Stimulated activated CD8-positive, alpha-beta memory T cell treated with anti-CD3 and anti-CD28 coated beads, Interleukin-2, amount 100 ng/mL, for 1 hour (primary cell): ENCODE measurements at places on chromosomes 12 and 14.

DNA sequence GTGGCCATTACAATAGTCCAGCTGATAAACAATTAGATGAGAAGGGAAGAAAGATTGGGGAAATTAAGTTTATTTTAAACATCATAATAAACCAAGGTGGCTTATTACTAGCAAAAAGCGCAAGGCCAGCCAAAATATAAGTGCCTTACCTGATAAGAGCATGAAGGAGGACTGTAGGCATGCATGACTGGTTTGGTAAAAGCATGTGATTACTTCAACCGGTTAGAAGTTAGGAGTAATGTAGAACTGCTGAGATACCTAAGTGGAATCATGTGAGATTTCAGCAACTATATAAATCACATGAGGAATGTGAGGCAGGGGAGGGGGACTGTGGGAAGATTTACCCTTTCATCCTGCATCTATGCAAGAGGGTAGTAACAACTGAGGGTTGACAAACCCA is 59.7 kb upstream of the CCDC196 start:
- DNase-seq: no peak

DNA sequence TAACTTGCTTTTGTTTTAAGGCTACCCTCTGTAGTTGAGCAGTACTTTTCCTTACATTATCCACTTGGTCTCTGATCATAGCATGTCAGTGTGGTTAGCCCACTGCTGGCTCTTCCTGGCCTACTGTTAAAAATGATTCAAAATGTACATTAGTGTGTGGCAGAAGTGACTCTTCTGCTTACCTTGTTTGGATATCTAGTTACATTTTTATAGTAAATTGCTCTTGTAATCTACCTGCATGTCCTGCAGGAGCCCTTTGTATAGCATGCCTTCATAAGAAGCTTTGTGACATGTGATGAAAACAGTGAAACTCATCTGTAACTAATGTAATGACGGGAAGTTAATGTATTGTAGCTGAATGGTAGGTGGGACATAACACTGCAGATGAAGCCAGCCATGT is 8.1 kb downstream of the SPATS2 start:
- no peak for DNase-seq

DNA sequence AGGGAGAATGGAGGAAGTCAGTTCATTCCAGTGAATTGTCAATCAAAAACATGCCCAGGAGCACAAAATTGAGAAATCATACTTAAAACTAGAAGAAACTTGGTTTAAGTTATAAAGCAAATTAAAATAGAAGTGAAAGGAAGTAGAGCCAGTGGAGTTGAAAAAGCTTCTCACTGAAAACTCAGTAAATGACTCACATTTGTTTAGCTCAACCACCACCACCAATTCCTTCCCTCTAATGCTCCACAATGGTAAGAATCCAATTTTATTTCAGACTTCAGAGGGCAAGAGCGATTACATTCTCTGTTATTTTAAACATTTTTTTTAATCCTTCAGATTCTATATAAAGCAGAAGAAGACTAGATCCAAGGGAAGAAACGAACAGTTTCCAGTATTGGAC is 19.4 kb downstream of the UTP20 start:
- no peak for DNase-seq

GRCh38 chr12:105455261-105455660 is 124.8 kb downstream of the C12orf75 start:
- DNase-seq: no peak

GRCh38 chr14:83071888-83072501 is 1538.3 kb upstream of the SEL1L start:
- no peak for DNase-seq

GRCh38 chr12:16604596-16605252 is 1.2 kb downstream of the LMO3 start:
- DNase-seq: no peak

DNA sequence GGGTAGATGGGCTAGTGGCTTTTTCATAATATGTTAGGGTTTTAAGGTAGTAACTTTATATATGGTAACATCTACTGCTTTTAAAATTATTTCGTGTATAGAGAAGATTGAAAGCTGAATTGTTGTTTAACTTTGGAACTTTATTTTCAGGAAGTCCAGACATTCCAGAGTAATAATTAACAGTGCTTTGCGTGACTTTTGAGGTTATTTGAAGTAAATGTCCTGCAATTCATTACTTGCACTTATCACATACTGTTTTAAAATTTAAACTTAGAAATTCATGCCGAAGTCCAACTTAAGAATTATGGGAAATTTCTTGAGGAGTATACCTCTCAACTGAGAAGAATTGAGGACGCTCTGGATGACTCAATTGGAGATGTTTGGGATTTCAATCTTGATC is 3.3 kb downstream of the WASHC4 start:
- no peak for DNase-seq

DNA sequence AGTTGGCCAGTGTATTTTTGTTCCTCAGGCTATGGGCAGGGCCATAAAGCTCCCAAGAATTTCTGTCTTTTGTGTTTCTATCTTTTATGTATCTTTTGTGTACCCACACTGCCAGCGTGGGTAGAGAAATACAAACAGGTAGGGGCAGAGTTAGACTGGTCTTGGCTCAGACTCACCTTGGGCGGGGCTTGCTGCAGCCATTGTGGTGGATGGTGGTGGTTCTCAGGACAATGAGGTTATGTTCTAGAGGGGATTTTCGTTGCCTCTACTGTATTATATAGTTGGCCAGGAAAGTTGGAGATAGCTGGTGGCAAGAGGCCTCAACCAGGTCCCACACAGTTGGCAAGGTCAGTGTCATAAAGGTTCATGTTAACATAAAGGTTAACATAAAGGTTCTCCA is 977.5 kb upstream of the LRFN5 start:
- no peak for DNase-seq

DNA sequence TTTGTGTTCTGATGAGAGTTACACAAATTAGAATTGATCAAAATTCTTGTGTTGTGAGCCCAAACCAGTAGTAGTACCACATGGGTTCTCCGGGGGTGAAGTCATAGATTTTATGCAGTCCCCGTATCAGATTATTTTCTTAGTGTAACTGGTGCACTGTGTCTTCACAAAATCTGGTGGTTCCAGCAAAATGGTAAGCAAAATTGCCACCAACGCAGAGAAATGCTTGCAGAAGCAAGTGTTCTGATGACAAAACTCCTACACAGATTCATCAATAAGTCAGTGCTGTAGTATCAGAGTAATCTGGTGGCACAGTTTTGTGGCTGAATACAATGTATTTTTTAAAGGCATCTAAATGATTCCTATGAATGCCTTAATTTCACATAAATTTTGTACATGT is 1.3 kb upstream of the CACNA2D4 start:
- DNase-seq: no peak

DNA sequence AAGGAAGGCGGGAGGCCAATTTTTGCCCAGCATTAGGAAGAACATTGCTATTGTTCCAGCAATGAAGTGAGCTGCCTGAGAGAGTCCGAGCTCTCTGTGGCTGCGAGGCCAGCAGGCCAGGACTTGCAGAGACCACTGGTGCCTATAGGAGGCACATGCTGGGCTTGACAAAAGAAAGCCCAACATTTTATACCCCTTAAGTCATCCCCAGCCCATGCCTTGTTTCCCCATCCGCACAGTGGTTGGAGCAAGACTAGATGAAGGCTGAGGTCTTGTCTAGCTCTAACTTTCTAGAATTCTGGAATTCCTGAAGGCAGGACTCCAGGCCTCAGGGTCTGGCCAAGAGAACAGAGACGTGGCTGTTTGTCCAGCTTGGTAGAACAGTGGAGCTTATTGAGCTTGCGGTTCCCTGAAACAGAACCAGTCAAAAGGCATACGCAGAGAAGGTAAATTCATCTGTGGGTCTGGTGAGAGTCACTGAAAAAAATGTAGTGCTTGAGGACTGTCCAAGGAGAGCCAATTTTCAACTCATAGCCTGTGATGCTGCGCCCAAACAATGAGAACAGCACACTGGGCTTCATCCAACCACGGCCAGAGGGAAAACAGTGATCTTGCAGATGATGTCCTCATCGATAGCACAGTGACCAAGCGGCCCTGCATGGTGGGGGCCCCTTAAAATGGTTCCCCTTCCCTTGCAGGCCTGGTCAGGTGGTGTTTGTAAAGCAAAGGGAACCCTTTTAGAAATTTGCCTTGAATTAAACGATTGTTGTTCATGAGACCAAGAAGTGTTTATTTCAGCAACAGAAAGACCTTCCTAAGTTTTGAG is 27.1 kb upstream of the COL2A1 start:
- DNase-seq: no peak

DNA sequence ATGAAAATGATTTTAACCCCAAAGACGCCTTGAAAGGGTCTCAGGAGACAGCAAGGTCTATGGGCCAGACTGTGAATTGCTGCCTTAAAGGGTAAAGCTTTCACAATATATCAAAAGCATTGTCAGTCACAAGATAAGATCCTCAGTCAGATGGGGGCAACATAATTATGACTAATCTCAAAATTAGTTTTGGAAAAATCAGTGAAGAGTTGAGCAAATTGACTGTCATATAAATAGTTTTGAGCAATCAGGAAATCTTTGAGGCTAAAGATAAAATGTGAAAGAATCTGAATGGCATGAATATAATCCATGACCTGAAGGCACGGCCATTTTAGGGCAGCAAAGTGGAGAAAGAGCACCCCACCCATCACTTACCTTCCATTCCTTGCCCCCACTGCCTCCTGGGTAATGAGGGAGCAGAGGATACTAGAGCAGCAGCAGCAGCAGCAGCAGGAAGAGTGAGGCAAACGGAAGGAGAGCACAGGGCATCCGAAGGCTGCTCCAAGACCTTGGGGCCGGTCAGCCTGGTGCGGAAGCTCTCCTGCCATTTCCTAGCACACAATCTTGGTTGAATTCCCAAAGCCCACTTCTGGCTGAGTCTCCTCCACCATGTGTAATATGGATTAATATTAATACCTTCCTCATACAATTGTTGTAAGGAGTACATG is 7.0 kb downstream of the STON2 start:
- DNase-seq: no peak

- no peak for DNase-seq
These were observed 29.4 kb downstream of the SLC24A4 start for GRCh38 chr14:92352158-92352985.

DNA sequence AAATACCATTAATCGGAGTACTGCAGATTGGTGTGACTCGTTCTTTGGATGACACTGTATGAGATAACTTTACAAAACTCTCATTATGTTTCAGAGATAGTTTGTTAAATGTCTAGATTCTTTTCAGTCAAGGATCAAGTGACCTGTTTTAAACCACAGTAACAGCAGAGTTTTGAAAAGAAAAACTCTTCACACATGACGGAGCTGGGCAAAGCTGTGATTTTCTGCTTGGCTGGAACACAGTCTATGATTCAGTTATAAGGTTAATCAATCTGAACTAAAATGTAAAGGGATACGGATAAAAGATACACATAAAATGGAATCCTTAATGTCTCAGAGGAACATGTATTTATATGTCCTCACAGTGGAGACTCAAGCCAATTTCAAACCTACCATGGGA is 573.2 kb downstream of the PRKD1 start:
- DNase-seq: no peak

DNA sequence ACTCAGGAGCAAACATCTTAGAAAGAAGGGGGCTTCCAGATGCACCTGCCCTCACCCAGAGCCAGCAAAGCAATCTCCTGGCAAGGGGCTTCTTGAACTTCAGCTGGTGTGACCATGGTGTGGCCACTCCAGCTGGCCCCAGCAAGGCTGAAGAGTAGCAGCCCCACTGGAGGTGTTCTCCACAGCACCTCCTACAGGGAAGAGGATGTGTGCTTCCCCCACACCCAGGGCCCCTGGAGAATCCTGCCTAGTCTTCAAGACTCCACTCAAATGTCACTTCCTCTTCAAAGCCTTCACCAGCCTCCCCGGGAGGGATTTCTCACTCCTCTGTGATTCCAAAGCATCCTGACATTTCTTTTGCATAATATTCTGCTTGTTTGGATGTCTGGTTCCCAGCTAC is 8.5 kb downstream of the RAB15 start:
- no peak for DNase-seq

GRCh38 chr14:55348766-55349453 is 62.7 kb downstream of the ATG14 start:
- DNase-seq: no peak

- no peak for DNase-seq
These were observed 19.8 kb downstream of the LEMD3 start for GRCh38 chr12:65189028-65189718.

GRCh38 chr12:575948-576614 is 87.2 kb downstream of the NINJ2 start:
- peak; percentile 75 for DNase-seq

- no peak for DNase-seq
These were observed 64.3 kb downstream of the APOBEC1 start for GRCh38 chr12:7601406-7601805.

DNA sequence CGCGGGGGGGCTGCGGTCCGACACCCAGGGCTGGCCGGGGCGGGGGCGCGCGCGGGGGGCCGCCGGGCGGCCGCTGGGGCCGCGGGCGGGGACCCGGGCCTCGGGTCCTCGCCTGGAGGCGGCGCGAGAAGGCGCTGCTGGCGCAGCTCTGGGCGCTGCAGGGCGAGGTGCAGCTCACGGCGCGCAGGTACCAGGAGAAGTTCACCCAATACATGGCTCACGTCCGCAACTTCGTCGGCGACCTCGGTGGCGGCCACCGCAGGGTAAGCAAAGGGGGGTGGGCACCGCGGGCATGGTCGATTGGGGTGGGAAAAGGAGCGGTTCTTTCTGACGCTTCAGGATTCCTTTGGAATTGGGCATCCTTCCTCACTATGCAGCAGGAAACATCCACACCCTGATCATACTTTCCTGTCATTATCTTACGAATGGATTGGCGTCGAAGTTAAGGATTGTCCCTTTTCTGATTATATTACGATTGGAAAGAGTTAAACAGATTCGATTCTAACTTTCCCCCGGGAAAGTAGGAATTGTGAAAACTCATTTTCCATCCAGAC is 798 bp downstream of the PDZRN4 start:
- no peak for DNase-seq

GRCh38 chr12:25377469-25378177 is 126.9 kb upstream of the KRAS start:
- no peak for DNase-seq

- no peak for DNase-seq
These were observed 27.8 kb downstream of the ANKRD9 start for GRCh38 chr14:102481791-102482238.

DNA sequence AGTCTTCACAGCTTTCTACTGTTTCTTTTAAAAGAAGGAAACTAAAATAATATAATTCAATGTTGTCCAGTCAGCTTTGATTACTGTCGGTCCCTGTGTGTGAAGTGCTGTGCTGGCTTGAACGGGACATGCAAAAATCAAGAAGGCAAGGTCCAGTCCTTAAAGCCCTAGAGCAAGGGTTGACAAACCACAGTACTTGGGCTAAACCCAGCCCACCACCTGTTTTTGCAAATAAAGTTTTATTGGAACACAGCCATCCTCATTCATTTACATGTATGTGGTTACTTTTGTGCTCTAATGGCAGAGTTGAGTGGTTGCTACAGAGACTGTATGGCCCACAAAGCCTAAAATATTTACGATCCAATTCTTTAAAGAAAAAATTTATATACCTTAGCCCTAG is 41.2 kb upstream of the TCL1B start:
- DNase-seq: no peak

- no peak for DNase-seq
These were observed 14.7 kb downstream of the PTPRO start for GRCh38 chr12:15336768-15337553.

GRCh38 chr12:26119391-26119989 is 5.3 kb downstream of the BHLHE41 start:
- DNase-seq: no peak
